Activated T-helper 1 cell treated with anti-CD3 and anti-CD28 coated beads, Interleukin-12 subunit alpha, Interleukin-12 subunit beta, Interleukin-2, Interleukin-4 antibody, amounts not matched to agents 30 ng/mL and 10 ng/mL and 1 ng/mL, durations not matched to agents 14 hours and 24 hours and 36 hours (primary cell): ENCODE measurements at places on chromosomes 2 and 18. TPM values are rescaled to one million over a fixed set of nuclear protein-coding genes. Genes with fewer than 3 reads are reported as not detected.

The SPAST gene
- 18.9 and 21.0 TPM in 2 replicates for total RNA-seq

The INHBB gene
- total RNA-seq, result not detected in 2 replicates

The MC4R gene
- total RNA-seq, result not detected in 2 replicates

The DPYSL5 gene
- 0.23 TPM in 1 of 2 replicates, not detected in the other for total RNA-seq

The FOXD4L1 gene
- 0.32 and 0.39 TPM in 2 replicates for total RNA-seq
